ENCODE measurements at places on chromosomes 5 and 9.

GRCh38 chr5:69001627-69002026 lies 92.2 kb upstream of the SLC30A5 start:
- no peak for DNase-seq

DNA sequence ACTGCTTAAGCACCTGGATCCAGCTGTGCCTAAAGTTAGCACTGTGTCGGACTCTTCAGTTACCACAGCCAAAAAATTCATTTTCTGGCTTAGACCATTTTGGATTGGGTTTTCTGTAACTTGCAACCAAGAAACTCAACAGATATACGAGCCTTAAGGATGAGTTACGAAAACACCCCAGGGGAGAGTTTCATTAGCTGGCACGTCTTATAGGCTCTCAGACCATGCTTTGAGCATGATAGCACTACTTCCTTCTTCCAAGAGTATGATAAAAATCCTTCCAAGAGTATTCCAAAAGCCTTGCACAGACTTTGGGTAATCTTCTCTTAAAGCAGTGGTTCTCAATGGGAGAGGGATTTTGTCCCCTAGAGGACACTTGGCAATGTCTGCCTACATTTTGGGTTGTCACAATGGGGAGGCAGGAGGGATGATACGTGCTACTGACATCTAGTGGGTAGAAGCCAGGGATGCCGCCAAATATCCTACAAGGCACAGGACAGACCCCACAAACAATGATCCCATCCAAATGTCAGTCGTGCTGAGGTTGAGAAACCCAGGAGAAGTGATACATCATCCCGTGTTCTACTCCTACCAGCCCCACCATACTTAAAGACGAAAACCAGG lies 64.8 kb downstream of the SMIM23 start:
- peak; percentile 16 for DNase-seq

GRCh38 chr5:115360046-115360685 lies 63.7 kb upstream of the CCDC112 start:
- no peak for DNase-seq

DNA sequence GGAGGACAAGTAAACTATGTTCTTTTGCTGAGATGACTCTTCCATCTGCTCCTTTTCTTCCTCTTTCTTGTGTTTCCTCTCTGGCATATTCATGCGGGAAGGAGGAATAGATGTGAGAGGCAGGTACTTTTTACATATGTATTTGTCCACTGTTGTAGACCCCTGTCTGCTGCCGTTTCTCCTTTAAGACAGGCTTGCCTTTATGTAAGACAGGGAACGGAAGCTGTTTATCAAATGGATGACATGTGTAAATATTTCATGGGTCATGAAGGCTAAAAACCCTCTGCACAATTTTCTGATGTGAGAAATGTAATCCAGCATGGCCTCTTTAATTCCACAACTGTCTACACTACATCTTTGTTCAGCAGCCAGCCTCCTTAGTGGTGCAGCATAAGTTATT lies 1525.5 kb upstream of the NUDT12 start:
- no peak for DNase-seq

DNA sequence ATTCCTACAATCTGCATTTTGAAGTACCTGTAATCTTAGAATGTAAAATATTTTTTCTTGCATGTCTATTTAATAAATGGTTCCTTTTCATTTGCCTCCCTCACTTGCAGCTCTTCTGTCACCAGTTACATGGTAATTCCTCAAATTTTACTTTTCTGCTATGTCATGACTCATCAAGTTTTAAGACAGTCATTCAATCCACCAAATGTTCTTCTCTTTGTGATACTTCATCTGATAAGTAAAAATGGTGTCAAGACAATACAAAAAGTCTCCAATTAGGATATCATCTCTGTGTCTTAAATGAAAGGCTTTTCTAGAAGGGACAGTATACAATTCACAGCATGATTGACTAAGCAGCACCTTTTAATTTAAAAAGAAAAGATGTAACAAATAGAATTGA lies 104.9 kb upstream of the FTMT start:
- DNase-seq = no peak

DNA sequence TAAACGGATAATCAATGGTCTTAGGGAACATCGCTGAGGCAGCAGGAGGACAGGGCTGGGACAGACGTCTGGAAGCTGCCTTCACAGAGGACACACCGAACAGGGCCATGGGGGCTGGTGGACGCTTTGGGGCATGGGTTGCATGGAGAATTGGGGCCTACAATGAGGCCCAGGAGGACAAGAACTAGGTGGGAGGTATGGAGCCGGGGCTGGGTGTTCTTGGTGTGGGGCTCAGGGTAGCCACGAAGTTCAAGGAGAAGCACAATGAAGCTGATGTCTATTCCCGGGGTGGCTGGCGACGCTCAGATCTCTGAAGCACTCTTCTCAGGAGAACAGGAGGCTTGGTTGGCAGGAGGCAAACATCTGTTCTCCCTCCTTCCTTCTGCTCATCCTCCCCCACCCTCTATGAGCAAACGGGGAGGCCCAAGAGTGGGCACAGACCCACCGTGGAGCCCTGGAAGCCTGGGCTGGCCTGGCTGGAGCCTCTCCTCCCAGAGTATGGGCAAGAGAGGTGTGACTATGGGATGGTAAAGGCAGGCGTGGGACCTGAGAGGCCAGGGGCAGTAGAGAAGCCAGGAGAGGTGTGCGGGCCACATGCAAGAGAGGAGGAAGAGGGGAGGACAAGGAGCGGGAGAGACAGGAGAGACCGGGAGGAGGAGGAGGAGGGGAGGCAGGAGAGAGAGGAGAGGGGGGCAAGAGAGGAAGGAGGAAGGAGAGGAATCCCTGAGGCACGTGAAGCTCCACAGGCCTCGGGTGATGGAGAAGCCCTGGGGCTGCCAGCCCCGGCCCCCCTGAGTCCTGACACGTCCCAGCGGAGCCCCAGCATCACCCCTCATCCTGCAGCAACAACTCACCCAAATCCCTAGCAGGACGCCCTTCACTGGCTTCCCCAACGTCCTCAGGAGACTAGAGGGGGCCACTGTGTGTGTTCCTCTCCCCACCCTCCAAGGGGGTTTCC lies 159.1 kb downstream of the OLFM1 start:
- no peak for DNase-seq

DNA sequence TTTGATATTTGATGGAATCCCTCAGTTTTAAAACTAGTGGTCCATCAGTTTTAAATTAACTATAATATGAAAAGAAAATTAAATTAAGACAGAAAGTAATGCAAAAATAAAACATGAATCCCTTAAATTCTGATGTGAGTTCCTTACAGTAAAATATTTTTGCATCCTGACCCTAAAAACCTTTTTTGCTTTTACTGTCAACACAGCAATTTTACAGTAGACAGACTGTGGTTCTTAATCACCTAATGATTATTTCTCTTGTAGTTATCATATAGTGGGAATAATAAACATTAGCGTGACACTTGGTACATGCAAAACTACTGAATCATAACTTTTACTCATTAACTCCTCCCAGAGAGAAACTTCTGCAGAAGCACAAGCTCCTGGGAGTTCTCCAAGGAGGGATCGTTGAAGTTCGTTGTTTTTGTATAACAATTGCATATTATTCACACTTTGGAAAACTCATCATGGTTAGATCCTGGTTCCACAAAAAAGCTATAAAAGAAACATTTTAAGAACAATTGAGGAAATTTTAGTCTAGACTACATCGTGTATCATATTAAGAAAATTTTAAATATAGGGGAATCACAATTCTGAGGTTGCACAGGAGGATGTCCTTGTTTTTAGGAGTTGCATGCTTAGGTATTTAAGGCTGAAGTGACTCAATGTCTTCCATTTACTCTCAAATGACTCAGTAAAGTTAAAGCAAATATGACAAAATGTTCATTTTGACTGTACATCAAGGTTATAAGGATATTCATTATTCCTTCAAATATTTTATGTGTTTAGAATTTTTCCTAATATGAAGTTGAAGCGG lies 88.2 kb upstream of the NIPAL4 start:
- peak; percentile 72 for DNase-seq

DNA sequence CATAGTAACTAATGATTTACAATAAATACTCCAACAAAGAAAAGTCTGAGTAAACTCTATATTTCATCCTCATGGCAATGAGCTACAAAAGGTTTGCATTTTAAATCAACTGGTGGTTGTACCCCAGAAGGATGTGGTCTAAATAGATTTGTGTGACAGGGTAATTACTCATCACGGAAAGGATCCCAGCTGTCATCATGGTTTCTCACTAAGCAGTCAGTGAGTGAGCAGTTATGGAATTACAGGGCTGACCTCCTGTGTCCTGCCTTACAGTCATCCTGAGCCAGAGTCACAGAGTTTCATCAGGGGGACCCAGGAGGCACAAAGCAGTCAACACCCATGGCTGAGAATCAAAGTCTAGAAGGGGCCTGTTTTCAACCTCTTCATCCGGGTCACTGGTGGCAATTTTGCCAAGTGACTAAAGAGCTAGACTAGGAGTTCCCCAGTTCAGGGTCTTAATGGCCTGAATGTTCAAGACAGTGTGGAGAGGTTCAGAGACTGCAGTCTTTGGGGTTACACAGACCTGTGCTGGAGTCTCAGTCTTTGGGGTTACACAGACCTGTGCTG lies 210.7 kb upstream of the SLC24A2 start:
- peak; percentile 98 for DNase-seq

DNA sequence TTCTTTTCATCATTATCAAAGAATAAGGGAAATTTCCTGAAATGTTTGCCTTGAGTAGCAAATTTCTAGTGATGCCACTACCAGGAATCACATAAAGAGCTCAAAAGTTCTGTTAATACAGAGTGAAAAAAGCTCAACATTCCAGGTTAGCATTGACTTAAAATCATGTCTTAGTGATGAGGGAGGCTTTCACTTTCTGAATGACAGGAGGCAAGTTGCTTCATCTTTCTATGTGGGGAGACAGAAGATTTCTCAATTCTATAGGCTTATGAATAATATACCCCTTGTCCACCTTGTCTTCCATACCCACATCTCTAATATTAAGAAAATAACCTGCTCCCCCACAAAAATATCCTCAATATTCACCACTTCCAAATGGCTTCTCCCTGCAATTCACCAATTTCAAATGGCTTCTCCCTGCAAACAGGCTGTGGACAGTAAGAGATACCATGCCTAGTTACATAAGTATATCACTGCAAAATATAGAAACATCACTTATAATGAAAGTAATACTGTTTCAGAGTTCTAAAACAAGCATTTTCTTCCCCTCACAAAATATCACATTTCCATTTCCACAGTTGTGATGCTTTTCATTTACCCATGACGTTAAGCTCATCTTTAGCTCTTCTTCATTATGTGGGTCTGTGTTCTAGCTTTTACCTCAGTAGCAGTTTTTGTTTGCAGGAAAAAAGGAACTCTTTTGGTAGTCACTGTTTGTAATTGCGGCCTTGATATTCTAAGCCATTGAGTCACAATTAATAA lies 2.2 kb upstream of the JAK2 start:
- DNase-seq = no peak

GRCh38 chr9:16246785-16247184 lies 623.7 kb downstream of the BNC2 start:
- no peak for DNase-seq

DNA sequence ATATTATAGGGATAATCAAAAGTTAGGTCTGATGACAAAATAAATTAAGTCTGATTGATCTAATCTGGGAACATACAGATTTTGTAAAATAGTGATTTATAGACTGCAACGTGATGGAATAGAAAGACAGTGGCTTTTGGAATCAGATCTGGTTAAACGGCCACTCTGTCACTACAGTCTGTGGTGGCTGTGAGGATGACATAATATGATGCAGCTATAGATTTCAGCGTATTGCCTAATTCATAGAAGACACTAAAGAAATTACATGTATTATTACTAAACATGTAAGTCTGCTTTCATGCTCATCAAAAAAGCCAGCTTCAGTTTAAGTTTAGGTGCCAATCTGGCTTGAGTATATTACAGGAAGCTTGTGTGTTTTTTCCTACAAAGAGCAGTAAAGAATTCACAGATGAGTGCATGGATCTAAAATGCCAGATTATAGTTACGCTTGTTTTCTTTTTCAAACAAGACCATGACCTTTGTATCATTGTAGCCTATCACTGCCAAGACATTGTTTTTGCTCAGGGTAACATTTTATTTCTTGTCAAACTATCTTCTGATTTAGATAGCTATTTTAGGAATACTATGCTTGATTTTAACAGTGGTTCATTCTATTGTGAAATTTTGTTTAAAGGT lies 25.7 kb downstream of the CPEB4 start:
- DNase-seq = no peak

- DNase-seq = no peak
Measured at GRCh38 chr9:131578021-131578420, 32.7 kb downstream of the PRRT1B start.

DNA sequence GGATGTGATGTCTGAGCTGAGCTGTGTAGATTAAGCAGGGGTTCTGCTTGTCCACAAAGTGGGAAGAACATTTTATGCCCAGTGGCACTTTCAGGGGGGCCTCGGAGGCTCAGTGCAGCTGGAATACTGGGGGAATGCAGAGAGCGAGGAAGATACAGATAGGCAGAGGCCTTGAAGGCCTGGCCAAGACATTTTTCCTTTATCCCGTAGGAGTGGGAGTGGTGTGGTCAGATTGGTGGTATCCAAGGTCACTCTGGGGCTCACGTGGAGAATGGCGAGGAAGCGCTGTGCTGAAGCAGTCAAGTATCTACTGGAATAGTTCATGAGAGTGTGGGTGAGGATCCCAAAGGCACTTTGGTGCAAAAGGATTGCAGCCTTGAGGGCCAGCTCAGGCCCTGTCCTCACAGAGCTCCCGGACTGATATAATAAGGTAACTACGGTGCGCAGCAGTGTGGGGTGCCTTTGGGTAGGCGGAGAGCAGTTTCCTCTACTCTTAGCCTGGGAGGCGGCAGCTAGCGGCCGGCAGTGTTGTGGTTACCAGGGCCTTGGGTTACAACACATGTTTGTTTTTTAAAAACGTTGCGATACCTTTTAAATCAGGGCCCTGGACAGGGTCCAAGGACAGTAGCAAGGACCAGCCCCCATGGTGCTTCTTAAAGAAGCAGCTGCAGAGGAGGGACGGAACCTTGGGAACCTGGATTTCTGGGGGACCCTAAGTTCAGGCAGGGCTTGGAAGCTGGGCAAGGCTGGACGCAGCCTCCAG lies 10.8 kb upstream of the CCDC69 start:
- DNase-seq = no peak

DNA sequence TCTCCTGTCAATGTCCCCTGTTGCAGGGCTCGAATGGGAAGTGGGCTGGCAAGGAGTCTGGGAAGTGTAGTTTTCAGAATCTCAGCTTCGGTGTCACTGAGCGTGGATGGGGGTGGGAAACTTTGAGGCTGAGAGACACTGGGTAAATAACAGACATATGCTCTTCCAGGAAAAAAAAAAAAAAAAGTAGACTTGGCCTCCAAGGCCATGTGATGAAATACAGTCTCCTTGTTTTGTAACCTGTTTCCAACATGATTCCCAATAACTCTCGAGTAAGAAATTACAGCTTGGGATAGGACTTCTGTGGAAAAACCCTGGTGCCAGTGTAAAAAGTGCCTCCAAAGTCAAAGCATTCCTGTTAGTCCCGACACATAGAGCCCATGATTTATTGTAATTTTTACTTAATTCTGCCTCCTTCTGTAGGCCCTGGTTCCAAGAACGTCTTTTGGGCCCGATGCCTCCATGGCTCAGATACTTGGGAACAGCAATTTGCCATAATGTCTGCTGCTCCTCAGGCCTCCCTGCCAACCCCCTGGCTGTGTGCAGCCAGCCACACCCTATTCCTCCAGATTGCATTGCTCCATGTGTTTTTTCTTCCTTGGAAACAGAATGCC lies 119.5 kb upstream of the TNC start:
- no peak for DNase-seq

Measured in bronchial epithelial cell (primary cell).